Hematopoietic multipotent progenitor cell treated with erythropoietin and hydrocortisone succinate and interleukin-3 and kit ligand, for 6 days (in vitro differentiated cells): ENCODE measurements at places on chromosomes 12 and 14.

- no peak for DNase-seq
Observed at GRCh38 chr14:54675236-54676128, 108.6 kb downstream of the SAMD4A start.

- DNase-seq = no peak
Observed at GRCh38 chr14:81534510-81535074, 939 bp upstream of the SEL1L start.

- DNase-seq = no peak
Observed at GRCh38 chr14:75911883-75912282, 69.9 kb downstream of the TGFB3 start.

GRCh38 chr14:101207897-101208296, 304.4 kb upstream of the RTL1 start:
- no peak for DNase-seq

DNA sequence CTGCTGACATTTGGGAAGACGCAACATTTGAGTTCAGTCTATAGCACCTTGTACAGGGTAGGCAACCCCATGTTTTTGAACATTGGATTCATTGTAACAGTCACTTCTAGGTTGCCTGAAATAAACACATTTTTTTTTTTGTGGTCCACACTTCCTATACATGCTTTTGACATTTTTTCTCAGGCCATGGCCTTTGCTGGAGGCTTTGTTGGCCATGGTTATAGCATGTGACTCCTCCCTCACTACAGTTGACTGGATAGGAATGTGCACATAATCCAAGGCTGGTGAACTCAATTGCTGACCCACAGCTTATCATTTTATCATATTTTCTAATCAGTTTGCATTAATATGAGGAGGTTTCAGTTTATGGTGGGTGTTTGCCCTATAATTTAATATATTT, 60.6 kb downstream of the TMEM117 start:
- DNase-seq = no peak

DNA sequence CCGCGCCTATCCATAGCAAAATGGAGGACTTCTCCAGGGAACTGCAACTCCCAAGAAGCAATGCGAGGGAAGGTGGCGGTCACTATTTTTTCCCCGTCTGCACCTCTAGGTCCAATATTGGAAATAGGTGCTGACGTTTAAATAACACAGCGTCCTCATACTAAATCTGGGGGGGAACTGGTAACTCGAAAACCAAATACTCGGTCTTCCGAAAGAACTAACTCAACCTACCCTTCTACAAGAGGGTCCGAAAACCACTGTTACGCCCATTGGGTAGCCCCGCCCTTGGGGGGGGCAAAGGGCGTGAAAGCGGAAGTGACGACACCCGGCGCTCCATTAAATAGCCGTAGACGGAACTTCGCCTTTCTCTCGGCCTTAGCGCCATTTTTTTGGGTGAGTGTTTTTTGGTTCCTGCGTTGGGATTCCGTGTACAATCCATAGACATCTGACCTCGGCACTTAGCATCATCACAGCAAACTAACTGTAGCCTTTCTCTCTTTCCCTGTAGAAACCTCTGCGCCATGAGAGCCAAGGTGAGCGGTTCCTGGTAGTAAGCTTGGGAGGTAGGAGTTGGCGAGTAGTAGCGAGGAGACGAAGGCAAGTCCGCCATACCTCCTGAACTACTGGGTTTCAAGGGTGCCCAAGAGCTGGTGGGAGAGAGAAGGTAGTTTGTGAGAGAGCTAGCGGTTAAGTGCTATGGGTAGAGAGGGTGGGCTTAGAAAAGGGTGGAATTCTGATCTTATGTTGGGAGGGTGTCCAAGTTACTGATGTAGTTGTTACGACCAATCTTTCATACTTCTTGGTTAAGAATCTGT, at the start of gene RPL41:
TSS of gene RPL41 (plus strand) at position 367 of the 815 bp plus-strand sequence.
- peak; percentile 98 for DNase-seq

DNA sequence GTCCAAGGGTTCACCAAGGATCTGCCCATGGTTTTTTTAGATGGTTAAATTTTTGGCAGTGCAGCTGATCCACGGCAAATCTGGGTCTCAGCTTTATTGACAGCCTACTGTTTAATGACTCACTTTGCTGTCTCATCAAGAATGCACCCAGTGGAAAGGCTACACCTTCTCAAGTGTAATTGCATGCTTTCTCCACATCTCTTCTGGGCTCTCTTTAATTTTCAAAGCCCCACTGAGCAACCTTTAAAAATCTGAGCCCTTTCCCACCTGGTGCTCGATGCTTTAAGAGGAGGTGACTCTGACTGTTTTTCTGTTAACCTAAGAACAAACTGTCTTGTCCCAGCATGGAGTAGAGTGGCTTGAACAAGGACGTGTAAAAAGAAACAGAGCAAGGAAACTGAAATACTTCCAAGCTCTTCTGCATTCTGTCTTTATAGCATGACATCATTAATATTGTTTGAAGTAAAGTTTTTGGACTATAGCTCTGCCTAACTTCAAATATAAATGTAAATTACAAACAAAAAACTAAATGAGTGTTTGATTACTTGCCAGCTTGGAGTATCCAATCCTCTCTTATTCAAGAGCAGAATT, 214.2 kb upstream of the KRR1 start:
- DNase-seq = no peak

- DNase-seq = peak; percentile 88
Observed at GRCh38 chr14:102774391-102775153, 2.7 kb upstream of the TRAF3 start.

GRCh38 chr12:76282744-76283143, 65.5 kb downstream of the BBS10 start:
- DNase-seq = no peak

GRCh38 chr14:90837355-90837754, 21.1 kb upstream of the TTC7B start:
- DNase-seq = no peak

GRCh38 chr12:108955225-108955835, 65.5 kb downstream of the SVOP start:
- no peak for DNase-seq

DNA sequence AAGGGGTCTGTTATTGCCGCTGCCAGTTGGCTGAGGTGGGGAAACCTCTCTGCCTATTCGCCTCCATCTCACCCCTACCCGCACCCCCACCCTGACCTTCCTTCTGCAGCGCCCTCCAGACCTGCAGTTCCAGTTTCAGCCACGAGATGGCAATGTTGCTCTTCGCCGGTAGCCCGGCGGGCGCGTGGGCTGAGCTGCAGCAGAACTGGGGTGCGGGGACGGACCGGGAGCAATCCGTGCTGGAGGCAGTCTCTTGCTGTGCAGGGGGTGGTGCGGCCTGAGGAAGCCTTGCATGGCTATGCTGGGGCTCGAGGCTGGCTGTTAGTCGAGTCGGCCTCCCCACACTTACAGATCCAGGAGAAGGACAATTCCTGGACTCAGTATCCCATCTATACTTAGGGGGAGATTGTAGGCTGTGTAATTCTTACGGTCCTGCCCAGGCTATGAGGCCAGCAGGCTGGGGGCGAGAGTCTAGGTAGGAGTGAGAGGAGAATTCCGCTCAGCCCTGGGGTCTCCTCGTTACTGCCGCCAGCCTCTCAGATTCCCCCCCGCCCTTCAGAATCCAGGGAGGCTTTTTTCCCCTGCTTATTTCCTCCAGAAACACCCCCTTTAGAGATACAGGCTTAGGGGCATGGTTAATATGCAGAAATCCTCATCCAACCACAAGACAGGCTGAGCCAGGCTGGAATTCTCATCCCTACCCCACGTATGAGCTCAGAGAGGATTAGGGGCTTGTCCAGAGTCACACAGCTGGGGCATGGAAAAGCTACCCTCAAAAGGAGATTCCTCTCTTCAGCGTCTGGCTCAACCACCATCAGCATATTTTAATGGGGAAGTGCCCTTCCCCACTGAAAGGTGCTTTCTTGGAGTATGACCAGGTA, 118.2 kb downstream of the AACS start:
- peak; percentile 77 for DNase-seq

DNA sequence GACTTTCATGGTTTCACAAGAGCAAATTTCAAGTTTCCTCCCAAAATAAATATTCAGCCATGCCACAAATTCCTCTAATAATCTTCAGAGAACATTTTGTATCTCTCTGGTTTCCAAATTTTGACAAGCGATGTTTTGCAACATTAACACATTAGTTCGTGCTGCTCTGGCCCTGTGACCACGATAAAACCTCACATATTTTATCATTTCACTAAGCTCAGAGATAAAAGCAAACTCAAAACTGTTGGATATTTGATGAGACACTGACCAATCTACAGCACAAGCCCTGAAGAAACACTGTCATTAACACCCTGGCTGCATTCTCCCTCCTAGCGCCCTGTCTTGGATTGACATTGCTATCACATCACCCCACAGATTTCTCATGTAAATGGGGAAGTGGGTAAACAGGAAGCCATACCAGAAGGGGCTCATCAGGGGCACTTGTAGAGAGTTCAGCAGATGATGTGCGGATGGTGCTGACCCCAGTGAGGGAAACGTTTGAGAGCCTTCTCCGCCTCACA, 264.3 kb downstream of the PRKD1 start:
- DNase-seq = peak; percentile 7

GRCh38 chr14:55440385-55440784, at the start of gene TBPL2:
TSS of gene TBPL2 (minus strand) at chr14:55440616. CDS start at chr14:55440449, 167 bp downstream.
- no peak for DNase-seq

- DNase-seq = peak; percentile 93
Observed at GRCh38 chr14:53217316-53217994, 64.3 kb upstream of the DDHD1 start.

DNA sequence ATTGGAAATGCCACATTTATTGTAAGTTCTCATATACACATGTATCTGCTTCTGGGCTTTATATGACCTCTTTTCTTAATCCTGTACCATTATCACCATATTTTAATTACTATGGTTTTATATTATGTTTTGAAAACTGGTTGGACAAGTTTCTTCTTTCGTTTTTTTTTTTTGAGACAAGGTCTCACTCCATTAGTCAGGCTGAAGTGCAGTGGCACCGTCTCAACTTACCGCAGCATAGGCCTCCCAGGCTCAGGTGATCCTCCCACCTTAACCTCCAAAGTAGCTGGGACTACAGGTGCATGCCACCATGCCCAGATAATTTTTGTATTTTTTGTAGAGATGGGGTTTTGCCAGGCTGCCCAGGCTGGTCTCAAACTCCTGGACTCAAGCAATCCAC, 44.6 kb downstream of the GALNT4 start:
- DNase-seq = no peak

- DNase-seq = peak; percentile 46
Observed at GRCh38 chr14:58637391-58638230, at the start of gene DACT1. TSS of gene DACT1 (plus strand) at chr14:58637962. CDS start at chr14:58638203, 241 bp downstream.

DNA sequence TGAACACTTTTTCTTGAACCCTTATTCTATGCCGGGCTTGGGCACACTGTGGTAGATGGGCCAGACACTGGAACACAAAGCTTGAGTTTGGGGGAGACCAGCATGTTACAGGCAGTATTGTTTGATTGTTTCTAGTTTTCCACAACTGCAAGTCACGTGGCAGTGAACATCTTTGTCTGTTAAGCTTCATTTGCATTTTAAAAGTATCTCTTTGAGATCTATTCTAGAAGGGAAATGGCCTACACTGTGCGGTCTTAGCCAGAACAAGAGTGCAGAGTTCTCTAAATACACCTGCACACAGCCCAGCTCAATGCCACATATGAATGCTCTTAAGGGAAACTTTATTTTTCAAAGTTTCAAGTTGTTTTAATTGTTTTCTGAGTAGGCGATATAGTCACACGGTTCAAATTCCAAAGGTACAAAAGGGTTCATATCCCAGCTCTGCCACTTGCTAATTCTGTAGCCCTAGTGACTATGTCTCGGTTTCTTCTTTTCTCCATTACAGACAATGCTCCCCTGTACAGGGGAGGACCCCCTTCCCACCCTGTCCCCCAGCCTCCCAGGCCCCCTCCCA, 24.9 kb downstream of the RIN3 start:
- DNase-seq = no peak

DNA sequence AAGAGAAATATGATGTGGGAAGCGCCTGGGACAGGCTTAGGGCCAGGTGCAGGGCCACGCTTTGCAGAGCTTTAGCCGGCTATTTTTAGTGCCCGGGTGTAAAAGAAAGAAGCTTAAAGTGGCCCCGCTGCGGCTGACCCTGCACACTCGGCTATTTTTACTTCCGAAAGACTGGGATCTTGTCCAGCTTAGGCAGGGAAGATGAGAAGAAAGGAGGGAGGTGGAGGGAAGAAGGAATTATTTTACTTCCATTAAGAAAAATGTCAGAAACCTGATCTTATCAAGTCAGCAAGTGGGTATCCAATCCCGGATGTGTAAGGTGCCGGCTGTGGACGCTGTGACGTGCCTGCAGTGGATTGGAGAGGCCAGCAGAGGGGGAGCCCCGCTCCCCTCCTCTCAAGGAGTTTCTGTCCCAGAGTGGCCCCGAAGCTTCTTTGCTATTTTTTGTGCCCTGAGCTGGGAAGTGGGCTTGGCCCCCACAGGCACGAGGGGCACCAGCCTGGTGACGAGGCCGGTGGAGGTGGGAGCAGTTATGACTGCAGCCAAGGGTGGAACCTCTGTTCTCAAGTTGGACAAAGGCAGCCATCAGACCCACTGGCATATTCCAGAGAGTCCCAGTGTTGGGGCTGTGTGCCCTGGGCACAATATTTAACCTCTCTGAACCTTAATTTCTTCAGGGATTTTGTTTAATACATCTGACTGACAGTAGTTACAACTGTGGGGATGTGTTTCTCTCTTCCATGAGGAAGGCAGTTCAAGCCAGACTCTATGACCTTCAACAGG, 97.7 kb downstream of the ESRRB start:
- DNase-seq = peak; percentile 15

- DNase-seq = no peak
Observed at GRCh38 chr12:67048371-67048770, 220.8 kb upstream of the CAND1 start.

- DNase-seq = no peak
Observed at GRCh38 chr14:80135305-80136088, 75.8 kb downstream of the DIO2 start.

DNA sequence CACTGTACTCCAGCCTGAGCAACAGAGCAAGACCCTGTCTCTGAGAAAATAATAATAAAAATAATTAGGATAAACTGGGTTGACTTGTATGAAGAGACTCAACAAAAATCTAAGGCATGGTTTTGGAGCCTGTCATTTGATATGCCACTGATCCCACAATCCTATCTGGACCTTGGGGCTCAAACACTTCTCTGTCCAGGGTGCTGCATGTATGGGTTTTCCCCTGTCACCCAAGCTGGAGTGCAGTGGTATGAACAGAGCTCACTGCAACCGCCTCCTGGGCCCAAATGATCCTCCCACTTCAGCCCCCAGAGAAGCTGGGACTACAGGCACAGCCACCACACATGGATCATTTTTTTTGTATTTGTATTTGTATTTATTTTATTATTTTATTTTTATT, 5.3 kb upstream of the VSIG10 start:
- DNase-seq = no peak

DNA sequence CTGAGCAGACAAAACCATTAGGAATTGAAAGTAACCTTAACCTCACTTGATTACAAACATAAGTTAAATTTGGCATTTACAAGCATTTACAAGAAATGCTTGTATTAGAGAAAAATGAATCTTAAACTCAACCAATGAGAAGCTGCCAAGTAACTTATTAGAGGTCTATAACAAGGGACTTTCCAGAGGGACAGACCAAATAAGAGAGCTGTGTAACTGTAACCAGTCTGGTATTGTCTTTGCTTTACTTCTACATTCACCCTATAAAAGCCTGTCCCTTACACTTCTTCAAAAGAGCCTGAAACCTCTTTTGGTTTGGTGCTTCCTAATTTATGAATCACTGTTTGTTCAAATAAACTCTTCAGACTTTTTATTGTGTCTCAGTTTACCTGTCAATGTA, 450.0 kb upstream of the FAR2 start:
- DNase-seq = no peak
